NCI-H2081 treated with DMSO at 0.1 percent for 48 hours (cell line): ENCODE measurements at places on chromosomes 12 and 14.

DNA sequence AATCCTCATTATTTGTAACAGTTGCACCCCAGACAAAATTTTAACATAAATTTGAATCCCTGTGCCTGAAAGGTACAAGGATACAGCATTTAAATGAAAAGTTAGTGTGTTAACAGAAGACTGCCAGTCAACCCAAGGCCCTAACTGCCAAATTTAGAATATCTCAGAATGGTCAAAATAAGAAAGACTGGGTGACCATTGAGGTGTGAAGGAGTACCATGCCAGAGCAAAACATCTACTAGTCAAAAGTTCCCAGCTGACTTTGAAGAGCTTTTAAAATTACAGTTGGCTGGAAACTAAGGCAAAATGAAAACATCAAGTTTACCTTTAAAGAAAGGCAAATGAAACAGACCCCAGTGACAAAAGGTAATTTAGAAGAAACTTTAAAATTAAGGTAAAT lies 18.4 kb downstream of the SAV1 start:
- no peak for DNase-seq

GRCh38 chr12:65605019-65605418 lies 219.3 kb upstream of the HMGA2 start:
- no peak for DNase-seq

DNA sequence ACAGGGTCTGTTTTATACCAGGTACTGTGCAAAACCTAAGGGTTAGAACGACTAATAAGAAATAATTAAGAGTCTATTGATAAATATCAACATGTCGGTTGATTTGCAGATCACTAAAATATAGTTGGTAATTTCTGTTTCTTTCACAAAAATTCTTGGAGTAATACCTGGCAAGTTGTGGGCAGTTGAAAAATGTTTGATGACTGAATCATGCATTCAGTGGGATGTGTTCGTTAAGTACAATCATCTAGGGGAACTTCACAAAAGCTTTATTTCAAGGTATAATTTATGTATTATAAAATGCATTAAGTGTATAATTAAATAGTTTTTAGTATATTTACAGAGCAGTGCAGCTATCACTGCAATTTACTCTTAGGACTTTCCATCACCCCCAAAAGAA lies 120.0 kb downstream of the KCNA5 start:
- no peak for DNase-seq

DNA sequence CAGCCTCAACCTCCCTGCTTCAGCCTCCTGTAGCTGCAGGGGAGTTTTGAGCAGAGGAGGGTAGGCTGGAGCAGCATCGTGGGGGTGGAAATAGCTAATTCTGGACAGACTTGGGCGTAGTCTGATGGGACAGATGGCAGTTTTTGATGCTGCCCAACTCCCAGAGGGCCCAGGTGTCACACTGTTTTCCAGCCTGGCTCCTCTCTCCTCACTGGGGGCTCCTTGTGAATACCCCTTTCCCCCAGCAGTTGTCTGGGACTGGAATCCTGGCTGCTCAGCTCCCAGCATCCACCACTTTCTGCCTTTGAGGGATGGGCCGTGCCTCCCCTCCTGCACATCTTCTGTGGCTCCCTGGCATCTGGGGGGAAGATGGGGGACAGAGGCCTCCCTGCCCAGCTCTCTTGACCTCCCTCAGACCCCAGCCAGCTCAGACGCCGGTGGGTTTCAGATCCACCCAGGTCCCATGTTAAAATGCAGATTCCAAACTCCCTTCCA lies 34.0 kb downstream of the SH2B3 start:
- no peak for DNase-seq

DNA sequence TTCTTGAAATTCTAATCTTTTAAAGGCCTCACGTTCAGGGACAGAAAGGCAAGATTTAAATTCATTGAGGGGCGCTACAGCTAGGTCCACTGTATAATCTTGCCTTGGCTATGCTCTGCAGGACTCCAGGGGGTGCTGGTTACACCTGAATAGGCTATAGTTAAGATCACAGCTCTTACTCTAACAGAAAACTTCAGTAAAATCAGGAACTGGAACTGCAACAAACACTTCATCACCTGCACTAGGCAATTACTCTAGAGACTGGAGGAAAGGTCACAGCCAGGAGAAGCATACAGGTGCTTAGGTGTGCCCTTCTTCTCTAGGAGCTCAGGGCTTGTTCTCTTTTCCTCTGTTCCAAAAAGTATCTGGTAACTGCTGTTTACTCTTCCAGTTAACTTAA lies 20.9 kb downstream of the SLCO1C1 start:
- no peak for DNase-seq

DNA sequence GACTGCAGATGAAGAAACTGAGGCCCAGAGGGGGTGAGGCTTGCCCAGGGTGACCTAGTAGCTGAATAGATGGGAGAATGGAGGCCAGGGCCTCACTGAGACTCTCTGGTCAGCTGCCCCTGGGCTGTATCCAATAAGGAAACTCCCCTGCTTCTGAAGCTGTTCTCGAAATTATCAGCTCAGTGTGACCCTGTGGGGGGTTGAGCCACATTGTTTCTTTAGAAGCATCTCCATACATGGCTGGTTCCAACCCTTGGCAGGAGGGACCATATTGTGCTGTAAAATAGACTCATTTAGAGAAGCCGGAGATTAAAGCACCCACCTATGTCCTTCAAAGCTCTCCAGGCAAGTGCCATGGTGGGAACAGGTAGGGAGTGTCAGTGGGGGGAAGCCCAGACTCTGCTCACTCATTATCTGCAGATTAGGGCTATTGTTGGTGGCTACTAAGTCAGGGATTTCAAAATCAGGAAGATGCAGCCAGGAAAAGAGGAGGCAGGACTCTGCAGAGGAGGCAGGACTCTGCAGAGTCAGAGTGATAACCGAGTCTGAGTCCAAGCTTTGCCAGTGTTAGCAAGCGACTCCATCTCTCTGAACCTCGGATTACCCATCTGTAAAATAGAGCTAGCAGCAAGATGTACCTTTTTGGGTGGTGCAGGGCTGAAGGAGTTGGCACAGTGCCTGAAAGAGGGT lies 3.5 kb downstream of the SERPINA5 start:
- DNase-seq, result no peak

DNA sequence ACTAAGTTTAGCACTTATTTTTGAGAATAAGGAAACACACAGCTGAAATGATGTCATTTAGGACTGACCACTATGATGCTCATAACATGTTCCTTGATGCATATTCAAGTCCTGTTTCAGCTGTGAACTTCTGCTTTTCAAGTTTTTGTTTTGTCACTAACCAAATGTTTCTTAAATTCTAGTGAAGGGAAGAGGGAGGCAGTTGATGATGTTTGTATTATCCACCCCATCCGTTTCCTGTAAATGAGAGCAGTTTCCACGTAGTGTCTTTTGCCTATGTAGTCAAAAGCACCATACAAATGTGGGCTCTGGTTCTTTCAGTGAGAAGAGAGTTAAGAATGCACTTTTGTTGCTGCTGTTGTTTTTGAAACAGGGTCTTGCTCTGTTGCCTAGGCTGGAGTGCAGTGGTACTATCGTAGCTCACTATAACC lies 491.8 kb downstream of the PCNX1 start:
- DNase-seq, result no peak

GRCh38 chr14:21120686-21121085 lies 19.8 kb downstream of the TMEM253 start:
- DNase-seq, result no peak

GRCh38 chr12:5497329-5498053 lies 65.6 kb downstream of the NTF3 start:
- no peak for DNase-seq

- peak; percentile 71 for DNase-seq
These were observed 118.9 kb downstream of the VEZT start for GRCh38 chr12:95336387-95337067.

DNA sequence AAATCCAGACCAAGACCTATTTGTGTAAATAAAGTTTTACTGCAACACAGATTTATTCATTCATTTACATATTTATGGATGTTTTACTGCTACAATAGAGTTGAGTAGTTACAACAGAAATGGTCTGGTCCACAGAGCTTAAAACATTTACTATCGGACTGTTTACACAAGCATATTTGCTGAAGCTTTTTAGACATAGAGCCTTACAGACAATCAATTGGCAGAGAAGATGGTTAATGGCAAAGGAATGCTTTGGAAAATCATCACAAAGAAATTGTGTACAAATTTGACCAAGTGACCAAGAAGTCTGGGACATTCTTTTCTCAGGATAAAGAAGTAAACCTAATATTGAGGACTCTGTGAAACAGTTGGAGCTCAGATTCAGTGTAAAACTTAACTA lies 504.3 kb downstream of the SLC16A7 start:
- DNase-seq, result no peak

DNA sequence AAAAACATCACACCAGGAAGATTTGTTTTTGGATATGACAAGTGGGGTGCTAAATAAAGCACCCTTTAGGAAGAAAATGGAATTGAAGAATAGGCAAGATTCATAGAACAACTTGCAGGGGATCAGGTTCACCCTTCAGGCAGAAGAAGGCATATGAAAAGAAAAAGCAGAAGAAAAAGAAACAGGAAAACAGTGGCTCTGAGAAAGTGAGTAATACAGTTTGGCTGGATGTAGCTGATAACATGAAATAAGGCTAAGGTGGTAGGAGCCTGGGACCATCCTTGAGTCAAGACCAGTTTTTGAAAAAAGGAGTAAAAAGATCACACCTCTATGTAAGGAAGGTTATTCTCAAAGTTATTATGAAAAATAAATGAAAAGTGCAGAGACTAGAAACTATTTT lies 42.4 kb downstream of the TRIP11 start:
- DNase-seq, result no peak

DNA sequence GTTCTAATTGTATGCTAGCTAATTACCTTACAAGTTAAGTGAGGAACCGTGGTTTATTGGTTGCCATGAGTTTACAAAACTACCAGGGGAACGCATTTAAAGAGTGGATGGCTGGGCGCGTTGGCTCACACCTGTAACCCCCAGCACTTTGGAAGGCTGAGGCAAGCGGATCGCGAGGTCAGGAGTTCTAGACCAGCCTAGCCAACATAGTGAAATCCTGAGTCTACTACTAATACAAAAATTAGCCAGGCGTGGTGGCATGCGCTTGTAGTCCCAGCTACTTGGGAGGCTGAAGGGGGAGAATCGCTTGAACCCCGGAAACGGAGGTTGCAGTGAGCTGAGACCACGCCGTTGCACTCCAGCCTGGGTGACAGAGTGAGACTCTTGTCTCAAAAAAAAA lies 2.2 kb downstream of the EIF5 start:
- no peak for DNase-seq

- no peak for DNase-seq
These were observed 146.4 kb downstream of the ADGRD1 start for GRCh38 chr12:131100031-131100674.

DNA sequence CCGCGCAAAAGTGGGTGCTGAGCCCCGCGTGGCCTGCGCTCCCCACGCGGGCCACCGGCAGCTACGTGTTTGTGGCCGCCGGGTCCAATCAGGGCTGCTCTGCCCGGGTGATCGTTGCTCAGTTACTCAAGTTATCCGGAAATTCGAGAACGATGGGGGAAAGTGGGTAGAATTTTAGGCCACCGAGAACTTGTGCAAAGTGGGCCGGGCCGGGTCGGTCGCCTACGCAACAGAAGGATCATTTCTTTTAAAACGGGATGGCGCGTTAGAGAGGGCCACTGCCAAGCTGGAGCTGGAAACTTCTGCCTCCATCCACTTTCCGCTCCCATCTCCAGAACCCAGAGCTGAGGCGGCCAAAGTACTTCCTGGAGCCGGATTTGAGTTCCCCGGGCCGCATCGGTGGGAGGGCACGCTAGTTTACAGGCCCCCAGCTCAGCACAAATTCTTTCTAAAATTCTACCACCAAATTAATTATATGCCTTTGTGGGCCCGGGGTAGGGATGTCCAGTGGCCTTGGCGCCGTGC lies 3.5 kb downstream of the RFX4 start:
- no peak for DNase-seq

DNA sequence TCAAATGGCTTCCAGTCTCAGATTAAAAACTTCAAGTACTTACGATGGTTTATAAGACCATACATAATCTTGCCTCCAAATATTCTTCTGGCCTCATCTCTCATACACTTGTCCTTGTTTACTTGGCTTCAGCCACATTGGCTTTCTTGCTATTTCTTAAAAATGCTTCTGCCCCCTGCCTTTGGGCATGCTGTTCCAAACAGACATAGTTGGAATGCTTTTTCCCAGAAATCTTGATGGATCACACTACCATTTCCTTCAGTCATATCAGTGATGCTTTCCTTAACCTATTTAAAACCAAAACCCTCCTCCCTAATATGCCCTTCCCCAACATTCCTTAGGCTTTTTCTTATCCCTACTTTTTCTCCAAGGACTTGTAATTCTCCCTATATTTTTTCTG lies 74.4 kb upstream of the PAWR start:
- no peak for DNase-seq

- no peak for DNase-seq
These were observed 117.2 kb upstream of the HMGA2 start for GRCh38 chr12:65707051-65707450.

GRCh38 chr12:98343002-98343567 lies 172.3 kb upstream of the TMPO start:
- no peak for DNase-seq

GRCh38 chr14:32709027-32709426 lies 229.7 kb upstream of the NPAS3 start:
- no peak for DNase-seq

DNA sequence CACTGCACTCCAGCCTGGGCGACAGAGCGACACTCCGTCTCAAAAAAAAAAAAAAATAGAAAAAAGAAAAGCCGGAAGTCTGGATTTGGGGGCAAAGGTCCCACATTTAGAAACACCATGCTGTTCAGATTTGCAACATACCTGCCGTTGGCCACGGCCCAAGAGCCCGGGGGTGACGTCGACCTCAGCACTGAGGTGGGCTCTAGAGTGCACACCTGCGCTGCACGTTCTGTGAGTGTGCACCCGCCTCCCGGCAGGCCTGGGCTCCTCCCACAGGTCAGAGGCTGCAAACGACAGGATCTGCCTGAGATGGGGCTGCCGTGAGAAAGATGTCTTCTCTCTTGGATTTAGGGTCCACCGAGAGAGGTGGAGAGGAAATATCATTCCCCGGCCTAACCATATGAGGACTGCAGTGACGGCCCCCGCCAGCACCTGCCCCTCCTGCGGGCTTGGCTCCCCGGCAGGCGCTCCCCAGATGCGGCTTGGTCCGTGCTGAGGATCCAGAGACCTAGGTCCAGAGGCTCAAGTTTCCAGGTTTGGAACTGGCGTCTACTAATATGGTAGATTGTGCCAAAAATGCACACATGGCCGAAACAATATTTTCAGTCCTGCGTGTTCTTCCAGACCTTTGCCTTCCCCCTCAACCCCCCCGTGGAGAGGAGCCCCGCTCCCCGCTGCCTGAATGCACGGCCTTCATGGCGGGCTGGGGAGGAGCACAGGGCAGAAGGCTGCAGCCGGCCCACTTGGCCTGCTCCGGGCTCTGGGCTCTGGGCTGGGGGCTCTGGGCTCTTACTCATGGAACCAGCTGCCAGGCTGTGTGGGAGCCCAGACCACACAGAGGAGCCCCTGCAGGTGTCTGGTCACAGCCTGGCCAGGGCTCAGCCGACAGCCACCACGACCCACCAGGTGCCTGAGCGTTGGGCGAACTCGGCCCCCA lies 58.8 kb upstream of the FBRSL1 start:
- DNase-seq, result no peak

- DNase-seq, result no peak
These were observed 91.8 kb downstream of the RGS6 start for GRCh38 chr14:72024043-72024407.
